Stimulated activated CD8-positive, alpha-beta memory T cell treated with anti-CD3 and anti-CD28 coated beads, Interleukin-4, amount 100 ng/mL, for 1 hour (primary cell): ENCODE measurements at places on chromosomes 12 and 14.

DNA sequence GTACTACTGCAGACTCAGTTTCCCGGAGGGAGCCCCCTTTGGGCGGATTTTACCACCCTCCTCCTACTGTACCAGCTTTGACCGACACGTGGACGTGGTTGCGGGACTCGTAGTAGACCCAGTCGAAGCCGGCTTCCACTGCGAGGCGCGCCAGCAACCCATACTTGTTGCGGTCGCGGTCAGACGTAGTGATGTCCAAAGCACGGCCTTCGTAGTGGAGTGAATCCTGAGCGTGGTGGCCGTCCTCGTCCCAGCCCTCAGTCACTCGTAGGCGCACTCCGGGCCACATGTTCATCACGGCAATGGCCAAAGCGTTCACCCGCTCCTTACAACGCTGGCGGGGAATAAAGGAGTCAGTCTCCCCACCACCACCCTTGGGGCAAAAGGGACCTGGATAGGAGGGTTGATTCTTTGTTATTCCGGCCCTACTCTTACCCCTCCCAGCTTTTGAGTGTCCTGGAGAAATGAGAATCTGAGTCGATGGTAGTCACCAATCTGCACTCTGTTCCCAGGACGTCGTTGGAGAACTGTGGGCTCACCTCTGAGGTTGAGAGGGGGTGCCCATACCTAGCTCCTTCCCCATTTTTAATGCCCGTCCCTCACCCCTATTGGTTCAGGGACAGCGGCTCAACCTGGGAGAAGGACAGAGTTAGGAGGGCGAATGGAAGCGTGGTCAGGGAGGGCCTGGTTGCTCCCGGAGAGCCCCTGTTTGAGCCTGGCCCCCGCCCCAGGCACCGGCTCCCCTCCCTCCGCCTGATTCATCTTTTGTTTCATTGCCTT, 3.4 kb downstream of the DHH start:
- DNase-seq: no peak

DNA sequence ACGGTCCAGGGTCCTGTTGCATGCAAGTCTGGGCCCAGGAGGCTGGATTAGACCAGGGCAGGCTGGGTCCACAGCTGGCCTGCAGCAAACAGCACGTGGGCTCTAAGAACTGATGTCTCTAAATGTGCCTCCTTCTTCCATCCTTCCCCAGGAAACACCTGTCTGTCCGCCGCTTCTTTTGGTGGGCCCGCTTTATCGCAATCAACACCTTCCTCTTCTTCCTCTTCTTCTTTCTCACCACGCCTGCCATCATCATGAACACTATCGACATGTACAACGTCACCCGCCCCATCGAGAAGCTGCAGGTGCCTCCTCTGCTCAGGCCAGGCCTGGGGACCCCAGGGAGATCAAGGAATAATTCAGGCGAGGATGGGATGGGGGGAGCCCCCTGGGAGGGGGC, 28.3 kb downstream of the NGB start:
- DNase-seq: no peak

GRCh38 chr12:49331380-49332222, 5.4 kb downstream of the C1QL4 start:
- no peak for DNase-seq

- no peak for DNase-seq
Observed at GRCh38 chr12:107221913-107222312, 128.6 kb upstream of the CRY1 start.

GRCh38 chr12:119868992-119869391, 8.1 kb downstream of the CIT start:
- no peak for DNase-seq

DNA sequence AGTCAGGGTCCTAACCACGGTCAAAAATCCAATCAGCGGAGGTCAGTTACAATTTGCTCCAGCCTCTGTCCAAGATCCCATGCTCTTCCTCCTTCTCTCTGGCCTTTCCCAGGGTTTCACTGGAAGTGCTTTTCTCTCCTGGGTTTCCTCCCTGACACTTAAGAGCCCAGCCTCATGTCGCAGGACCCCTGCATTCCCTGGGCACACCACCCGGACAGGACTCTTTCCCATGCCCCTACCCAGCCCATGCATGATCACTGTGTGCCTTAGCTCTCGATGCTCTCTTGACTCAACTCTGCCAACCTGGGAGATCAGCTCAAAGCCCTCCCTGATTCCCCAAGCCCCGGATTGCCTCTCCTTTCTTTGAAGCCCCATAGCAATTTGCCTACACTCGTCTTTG, 15.5 kb upstream of the TAC3 start:
- no peak for DNase-seq

DNA sequence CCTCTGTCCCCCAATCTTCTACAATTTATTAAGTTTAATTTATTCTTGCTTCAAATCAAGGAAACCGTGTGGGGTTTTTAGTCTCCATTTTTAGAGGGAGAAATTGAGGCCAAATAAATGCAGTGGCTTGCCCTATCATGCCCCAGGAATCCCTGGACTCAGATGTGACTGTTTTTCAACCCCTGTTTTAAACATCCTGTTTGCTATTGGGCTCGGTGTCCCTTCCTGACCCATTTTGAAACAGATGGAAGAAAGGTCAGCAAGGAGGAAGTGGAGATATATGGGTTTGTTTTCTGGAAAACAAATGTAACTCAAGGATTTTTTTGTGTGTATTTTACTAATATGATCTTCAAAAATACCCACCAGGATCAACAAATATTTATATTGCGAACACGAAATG, 84.7 kb downstream of the DACT1 start:
- no peak for DNase-seq

GRCh38 chr14:68598621-68599447, 194.0 kb downstream of the ZFP36L1 start:
- DNase-seq: no peak

GRCh38 chr14:99875421-99875820, 82.2 kb downstream of the EML1 start:
- no peak for DNase-seq

GRCh38 chr12:50401500-50402081, 906 bp downstream of the LARP4 start:
- DNase-seq: no peak

- DNase-seq: no peak
Observed at GRCh38 chr14:63632932-63633514, 8.6 kb downstream of the WDR89 start.

- no peak for DNase-seq
Observed at GRCh38 chr12:90449611-90450010, 505.4 kb downstream of the CCER1 start.

GRCh38 chr12:44616402-44616801, 259.7 kb downstream of the NELL2 start:
- DNase-seq: no peak

DNA sequence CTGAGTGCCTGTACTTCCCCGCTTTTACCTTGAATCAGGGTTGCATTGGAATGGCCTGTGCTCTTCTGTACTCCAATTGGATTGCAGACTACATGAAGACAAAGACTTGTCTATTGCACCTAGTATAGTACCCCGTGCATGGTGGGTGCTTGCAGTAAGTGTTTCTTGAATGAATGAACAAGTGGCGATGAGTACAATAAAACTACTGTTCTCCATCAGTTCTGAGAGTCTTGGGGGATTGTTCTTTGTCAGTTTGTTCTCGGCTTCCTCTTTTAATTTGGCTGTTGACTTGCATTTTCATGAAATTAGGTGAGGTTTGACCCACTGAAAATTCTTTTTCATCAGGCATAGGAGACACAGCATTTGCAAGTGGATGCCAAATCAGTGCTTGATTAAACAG, 34.1 kb downstream of the ERH start:
- no peak for DNase-seq

GRCh38 chr12:66392266-66392915, 90.1 kb downstream of the HELB start:
- no peak for DNase-seq
